Thyroid gland (tissue), 4 donors: ENCODE measurements at places on chromosomes 16 and 17. TPM values are rescaled to one million over a fixed set of nuclear protein-coding genes. Genes with fewer than 3 reads are reported as not detected.

- DNase-seq = no peak
Measured at GRCh38 chr17:47813077-47813476, 8.5 kb downstream of the OSBPL7 start.

DNA sequence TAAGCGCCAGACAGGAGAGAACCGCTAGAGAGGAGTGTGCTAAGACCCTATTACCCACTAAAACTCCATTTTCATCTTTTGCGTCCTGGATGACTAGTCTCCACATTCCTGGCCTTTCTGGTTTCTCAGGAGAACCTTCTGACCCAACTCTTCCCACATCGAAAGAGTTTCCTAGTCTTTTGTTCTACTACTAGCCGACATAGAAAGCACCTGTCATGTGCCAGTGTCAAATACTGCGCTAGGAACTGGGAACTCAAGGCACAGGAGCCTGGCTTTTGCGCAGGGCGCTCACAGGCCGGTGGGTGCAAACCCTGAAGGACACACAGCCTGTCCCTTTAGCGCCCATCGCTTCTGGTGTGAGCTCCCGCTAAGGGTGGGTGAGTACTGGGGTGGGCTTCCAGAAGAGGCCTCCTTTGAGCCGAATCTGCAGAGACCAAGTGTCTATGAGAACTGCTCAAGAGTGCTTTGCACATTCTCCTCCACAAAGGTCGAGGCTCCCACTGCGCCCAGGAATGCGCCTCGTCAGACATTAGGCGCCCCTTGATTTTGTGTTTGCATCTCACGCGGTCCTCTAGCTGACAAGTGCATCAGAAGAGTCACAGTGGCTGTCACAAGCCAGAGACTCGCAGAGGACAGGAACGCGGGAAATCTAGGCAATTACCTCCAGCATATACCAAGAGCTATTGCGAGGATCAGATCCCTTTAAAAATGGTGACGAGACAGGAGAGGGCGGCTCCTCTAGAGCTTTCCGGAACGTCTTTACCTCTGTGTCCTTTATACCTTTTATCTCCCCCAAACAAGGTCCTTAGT lies 2.0 kb upstream of the PSMB3 start:
- peak; percentile 43 for DNase-seq

DNA sequence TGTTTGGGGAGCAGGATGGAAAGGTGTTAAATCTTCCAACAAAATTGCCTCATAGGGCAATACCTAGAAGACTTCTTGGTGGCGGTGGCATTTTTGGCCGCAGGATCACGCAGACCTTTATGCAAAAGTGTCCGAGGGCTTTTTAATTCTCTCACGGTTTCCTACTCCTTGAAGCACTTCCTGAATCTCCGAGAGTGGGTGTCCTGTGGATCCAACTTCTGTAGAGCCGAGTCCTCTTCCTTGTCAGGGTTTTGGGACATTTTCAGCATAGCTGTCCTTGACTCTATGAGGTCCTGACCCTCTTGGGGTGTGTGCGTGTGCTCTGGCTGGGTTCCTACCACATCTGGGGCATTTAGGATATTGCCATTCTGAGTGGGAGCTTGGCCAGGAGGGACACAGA lies 31.7 kb downstream of the IL21R start:
- no peak for DNase-seq

The CEP20 gene
- total RNA-seq = 53.6 TPM

The SRL gene
- 0.67 TPM for total RNA-seq

The RAMP2 gene
- 18.6 TPM for total RNA-seq
